ENCODE measurements at places on chromosomes 7 and 10. TPM values are rescaled to one million over a fixed set of nuclear protein-coding genes. Genes with fewer than 3 reads are reported as not detected.

ZNF22 gene
- polyA plus RNA-seq, result 20.2 TPM

GRCh38 chr7:104548861-104549260 is 220.5 kb downstream of the LHFPL3 start:
- no peak for DNase-seq

GRCh38 chr7:122886357-122887081 is at the start of gene CADPS2:
TSS of gene CADPS2 (minus strand) at chr7:122886460. CDS start at chr7:122886337, 123 bp downstream.
- DNase-seq, result peak; percentile 86

SPDYE6 gene
- not detected for polyA plus RNA-seq

INMT gene
- 1.2 TPM for polyA plus RNA-seq

- no peak for DNase-seq
These were observed 17.9 kb downstream of the SMNDC1 start for GRCh38 chr10:110286841-110287240.

DNA sequence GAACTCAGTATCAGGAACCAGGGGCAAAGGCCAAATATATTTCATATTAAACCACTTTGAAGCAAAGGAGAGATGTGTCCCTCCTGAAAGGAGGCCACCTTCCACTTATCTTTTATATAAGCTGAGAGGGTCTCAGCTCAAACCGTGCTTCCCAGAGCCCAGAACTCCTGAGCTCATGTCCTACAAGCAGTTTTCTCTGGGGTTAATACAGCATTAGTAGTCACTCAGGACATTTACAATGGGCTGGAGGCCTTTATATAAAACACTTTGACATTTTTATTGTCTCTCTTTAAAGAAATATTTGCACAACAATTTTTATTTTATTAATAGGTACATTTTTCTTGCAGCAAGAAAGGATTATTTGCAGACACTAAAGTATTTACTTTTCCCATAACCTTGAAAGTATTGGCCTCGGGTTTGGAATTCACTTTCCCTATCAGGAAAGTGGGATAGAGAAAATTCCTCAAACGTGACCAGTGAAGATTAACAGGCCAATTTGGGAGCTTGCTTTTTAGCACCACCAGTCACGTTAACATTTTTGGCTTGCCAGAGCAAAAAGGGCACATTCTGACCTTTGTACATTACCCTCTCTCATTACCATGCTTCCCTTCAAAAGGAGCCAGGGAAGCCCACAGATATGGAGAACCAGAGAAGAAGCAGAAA is 464.9 kb upstream of the NRP1 start:
- no peak for DNase-seq

GRCh38 chr10:132612571-132613504 is 75.3 kb downstream of the INPP5A start:
- no peak for DNase-seq

CCL26 gene
- polyA plus RNA-seq, result not detected

DNA sequence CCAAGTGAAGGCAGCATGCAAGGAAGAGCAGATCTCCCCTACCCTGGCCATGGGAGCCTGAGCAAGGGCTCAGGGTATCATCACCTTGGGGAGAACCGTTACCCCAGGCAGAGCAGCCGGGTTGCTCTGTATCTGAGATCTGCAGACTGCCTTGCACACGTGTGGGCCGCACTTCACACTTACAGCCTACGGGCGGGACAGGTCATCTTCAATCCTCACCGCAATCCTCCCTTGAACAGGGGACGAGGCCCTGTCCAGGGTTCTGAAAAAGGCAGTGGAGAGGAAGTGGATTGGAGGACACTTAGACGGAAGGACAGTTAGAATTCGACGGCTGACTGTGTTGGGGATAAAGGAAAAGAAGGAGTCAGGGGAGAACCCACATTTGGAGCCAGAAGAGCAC is 51.4 kb downstream of the NPS start:
- DNase-seq, result no peak

- no peak for DNase-seq
These were observed 72.2 kb downstream of the MTURN start for GRCh38 chr7:30206942-30207341.
